ENCODE measurements at places on chromosomes 3 and 15.

DNA sequence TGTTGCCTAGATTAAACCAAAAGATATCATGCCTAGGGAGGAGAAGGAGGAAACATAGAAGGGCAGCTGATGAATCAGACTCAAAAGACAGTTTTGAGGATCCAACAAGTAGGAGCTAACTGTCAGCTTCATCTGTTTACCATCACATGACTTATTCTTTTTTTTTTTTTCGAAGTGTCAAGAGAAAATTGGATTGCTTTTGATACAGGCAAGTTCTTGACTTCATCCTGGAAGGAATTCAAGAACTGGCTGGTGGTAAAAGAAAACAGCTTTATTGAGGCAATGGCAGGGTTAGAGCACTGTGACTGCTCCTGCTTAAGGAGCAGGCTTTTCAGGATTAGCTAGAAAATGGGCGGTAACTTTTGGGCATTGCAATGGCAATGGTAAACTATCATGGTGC is 227.5 kb upstream of the KCNMB2 start:
- DNase-seq: no peak

GRCh38 chr3:113968986-113969385 is 21.2 kb downstream of the ZDHHC23 start:
- DNase-seq: no peak

DNA sequence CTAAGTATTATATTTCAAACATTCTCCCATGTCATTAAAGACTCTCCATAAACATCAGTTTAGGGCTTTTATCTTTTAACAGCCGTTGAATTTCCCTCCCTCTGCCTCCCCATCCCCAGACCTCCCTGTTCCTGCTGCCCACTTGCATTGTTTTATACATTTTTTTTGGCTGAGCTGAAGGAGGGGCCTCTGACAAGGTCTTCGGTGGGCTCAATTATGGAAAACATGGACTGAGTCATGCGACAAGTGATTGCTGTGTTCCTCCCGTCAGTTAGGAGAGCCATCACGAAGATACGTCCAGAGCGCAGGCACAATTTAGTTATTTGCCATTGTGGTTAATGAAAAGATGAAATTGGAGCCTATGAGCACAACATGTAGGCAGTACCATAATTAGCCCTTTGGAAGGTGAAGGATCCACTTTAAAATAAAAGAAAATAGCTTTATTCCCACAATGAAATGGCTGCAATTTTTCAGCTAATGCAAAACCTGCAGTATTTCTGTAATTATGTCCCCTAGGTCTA is 12.0 kb upstream of the NMNAT3 start:
- no peak for DNase-seq

GRCh38 chr15:89075846-89076245 is 12.4 kb upstream of the ABHD2 start:
- DNase-seq: no peak

DNA sequence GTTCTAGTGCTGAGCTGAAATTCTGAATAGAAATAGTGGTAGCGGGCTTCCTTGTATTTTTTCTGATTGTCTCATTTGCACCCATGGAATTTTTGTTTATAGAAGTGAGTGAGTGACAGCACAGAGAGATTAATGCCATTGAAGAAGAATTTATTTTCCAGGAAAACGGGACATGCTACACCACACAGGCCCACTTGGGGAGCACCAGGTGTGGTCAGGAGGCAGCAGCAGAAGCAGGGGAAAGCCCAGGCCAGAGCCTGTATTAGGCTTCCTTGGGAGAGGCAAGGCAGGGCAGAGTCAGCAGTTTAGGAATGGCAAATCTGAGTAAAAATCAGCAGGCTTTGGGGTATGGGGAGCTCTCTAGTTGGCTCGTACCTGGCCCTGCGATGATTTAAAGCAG is 88.4 kb upstream of the ATP11B start:
- DNase-seq: no peak

GRCh38 chr3:40971191-40972168 is 227.8 kb upstream of the CTNNB1 start:
- DNase-seq: no peak

DNA sequence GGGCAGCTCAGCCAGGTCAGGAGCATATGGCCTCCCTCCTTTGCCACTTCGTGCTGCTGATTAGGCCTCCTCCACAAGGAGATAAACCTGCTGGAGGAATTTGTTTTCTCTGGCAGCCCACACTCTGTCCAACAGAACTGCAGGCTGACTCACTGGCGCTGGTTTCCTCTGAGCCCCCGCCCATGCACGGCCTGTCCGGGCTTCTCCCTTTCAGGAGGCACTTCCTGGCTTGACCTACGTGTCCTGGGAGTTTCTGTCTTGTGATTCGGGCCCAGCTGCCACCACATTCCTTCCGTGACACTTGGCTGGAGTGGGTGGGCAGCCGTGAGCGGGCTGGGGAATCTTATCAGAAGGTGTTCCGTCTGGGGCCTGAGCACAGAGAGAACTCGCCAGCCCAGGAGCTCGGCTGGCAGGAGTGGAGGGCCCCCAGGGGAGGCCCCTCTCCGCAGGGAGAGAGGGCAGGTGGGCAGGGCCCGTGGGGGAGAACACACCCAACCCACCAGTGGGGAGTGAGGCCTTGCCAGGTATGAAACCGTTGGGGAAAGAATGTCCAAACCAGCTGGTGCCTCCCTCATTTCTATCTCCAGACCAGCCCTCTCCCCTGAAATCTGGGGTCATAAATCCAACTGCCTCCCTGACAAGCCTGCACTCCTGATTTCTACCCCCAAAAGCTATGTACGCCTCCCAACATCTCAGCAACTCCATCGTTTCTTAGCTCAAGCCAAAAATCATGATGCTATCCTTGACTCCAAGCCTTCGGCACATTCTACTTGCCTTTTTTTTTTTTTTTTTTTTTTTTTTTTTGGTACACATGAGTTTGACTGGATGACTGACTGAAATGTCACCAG is 110.6 kb upstream of the MEF2A start:
- DNase-seq: no peak

GRCh38 chr15:73957276-73957675 is 31.0 kb downstream of the LOXL1 start:
- no peak for DNase-seq

GRCh38 chr3:122911901-122912300 is 115.7 kb downstream of the SEMA5B start:
- no peak for DNase-seq

- no peak for DNase-seq
Observed at GRCh38 chr15:75776065-75776423, 63.4 kb upstream of the CSPG4 start.

GRCh38 chr15:64566102-64566501 is 105.7 kb downstream of the ZNF609 start:
- DNase-seq: no peak

GRCh38 chr3:194040516-194041273 is 95.3 kb upstream of the HES1 start:
- DNase-seq: no peak

DNA sequence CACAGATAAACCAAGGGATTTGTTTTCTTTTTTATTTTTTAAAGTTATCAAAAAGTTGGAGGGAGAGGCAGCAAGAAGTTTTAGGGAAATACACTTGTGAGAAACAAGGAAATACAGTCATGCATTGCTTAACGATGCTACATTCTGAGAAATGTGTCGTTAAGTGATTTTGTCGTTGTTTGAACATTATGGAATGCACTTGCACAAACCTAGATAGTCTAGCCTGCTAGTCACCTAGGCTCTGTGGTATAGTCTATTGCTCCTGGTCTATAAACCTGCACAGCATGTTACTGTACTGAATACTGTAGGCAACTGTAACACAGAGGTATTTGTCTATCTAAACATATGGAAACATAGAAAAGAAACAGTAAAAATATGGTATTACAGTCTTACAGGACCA is 2.0 kb upstream of the NFKBIZ start:
- DNase-seq: no peak

- DNase-seq: no peak
Observed at GRCh38 chr3:30628205-30628900, 22.0 kb downstream of the TGFBR2 start.

DNA sequence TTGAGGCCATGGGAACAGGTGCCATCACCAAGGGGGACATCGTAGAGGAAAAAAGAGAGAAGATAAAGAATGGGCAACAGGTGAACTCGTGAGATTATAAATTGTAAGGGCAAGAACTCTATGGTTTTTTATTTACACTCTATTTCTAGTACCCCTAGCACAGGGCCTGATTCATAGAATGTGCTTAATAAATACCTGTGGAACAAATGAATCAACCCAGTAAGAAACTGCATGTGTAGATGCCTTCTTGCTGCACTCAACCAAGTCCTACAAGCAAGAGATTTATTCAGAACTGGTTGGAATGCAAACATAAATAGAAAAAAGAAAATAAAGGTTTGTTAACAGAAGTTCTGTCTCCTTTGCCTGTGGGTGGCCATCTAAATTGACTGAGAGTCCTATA is 18.7 kb upstream of the KPNA1 start:
- DNase-seq: no peak

GRCh38 chr3:171225708-171226107 is 199.2 kb upstream of the SLC2A2 start:
- DNase-seq: no peak

- DNase-seq: no peak
Observed at GRCh38 chr3:69865925-69866679, 126.8 kb downstream of the MITF start.

GRCh38 chr15:67777773-67778172 is 47.5 kb upstream of the SKOR1 start:
- no peak for DNase-seq

GRCh38 chr3:170040418-170040817 is 2.6 kb downstream of the GPR160 start:
- DNase-seq: no peak

- DNase-seq: no peak
Observed at GRCh38 chr3:30236011-30236410, 370.4 kb upstream of the TGFBR2 start.

- DNase-seq: no peak
Observed at GRCh38 chr15:68371160-68371559, 60.8 kb downstream of the ITGA11 start.

DNA sequence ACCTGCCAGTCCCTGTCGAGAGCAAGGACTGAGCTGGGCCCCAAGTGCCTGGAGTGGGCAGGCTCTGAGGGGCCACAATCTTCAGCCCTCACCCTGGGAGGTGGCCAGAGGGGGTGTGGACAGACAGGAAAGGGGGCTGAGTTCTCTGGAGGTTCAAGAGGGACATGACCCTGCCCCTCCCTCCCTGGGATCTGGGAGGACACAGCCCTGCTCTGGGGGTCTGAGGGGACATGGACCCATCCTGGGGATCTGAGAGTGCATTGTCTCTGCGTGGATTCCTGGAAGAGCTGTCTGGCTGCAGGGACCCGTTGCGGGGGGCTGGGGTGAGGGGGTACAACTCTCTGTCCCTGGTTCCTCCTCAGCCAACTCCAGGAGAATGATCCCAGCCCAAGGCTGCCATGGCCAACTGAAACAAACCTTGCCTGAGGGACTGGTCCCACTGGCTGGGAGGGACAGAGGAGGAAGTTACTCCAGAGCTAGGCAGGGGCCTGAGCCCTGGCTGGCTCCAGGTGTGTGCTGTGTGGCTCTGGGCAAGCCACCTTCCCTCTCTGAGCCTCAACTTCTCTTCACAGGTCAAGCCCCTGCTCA is 29.0 kb downstream of the PTH1R start:
- DNase-seq: no peak

DNA sequence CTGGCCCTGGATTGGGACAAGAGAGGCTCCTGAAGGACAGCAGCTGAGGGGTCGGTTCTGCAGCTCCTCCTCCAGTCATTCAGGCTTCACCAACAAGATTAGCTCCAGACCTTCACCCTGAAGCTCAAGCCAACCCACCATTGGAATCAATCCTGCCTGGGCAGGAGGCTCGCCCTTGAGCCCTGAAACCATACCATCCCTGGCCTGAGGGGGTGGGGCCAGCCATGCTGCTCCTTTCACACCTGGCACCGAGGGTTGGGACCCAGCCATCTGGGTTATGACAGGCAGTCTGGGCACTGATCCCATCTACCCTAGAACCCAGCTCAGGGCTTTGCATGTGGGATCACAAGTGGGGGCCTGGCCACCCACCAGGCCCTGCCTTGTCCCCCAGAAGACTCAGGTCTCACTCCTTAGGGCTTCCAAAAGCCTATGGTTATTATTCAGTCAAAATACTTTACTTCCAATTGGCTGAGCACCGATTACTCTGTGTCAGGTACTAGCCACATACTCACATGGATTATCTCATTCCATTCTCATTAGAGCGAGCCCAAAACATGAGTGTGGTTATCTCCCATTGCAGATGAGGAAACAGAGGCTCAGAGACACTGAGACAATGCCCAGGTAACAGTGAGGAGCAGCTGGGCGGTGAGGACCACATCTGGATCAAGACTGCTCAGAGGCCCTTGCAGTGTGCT is 3.1 kb downstream of the ABHD14B start:
- no peak for DNase-seq

GRCh38 chr3:14927308-14927707 is 20.1 kb upstream of the NR2C2 start:
- no peak for DNase-seq

- DNase-seq: no peak
Observed at GRCh38 chr3:151372063-151372820, 12.3 kb downstream of the P2RY12 start.

DNA sequence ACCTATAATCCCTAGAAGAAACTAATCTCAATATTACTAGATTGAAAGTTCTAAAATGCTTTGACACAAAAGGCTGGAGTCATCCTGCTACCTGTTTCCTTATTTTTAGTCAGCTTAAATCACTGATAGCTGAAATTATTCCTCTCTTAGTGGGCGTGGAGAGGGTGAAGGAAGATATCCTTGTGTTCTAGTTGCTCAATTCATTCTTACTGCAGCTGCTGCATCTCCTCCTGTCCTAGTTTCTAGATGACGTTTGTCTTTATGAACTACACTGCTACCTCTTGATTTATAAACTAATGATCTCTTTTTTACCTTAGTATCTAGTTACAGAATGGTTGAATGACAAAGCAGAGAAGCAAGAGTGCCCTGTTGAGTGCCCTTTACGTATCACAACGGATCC is 50.7 kb downstream of the SETD5 start:
- DNase-seq: no peak

DNA sequence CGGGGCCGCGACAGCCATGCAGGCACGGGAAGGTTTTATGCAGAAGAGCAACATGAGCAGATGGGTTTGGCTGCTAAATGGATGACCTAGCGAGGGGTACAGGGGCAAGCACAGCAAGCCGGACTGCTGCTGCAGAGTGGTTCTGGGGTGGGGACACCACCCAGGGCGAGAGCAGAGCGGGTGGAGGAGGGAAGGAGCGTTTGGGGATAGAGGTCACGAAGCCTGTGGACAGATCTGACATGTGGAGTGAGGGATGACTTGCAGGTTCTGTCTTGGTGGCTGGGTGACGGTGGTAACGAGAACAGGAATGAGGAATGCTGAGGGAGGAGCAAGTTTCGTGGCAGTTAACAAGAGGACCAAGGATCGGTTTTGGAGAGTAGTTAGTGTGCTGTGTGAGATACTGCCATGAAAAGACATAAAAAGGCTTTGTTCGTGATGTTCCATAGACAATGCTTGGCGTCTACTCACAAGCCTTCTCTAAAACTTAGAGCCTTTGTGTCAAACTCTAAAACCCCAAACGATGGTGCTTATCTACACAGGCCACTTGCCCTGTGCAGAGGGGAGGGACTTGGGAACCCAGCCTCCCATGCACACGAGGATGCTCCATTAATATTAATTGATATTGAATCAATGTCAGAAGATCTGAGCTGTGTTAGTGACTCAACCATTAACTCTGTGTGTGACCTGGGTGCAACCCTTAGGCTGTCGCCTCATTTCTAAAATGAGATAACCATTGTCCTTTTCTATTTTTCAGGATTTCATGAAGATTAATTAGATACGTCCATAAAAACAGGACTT is 132.7 kb upstream of the SLC2A2 start:
- no peak for DNase-seq

Measured in central memory CD8-positive, alpha-beta T cell (primary cell).